HepG2 (cell line): ENCODE measurements at places on chromosomes 2 and 18.

DNA sequence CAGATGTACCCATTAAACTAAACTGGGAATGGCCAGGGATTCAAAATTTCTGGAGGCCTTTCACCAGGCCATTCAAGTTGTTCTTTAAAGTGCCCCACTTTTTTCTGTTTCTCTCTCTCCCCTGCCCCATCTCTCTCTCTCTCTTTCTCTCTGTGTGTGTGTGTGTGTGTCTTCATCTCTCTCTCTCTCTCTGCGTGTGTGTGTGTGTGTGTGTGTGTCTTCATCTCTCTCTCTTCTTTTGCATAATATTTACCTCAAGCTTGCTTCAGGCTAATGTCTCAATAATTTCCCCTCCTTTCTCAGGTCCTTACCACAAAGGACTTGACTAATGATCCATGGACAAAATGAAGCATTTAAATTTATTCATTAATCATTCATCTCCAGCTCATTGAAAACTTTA lies 164.2 kb upstream of the KLHL14 start:
- no peak for DNase-seq

- no peak for DNase-seq
These were observed 72.7 kb downstream of the LAMA3 start for GRCh38 chr18:23761941-23762340.

DNA sequence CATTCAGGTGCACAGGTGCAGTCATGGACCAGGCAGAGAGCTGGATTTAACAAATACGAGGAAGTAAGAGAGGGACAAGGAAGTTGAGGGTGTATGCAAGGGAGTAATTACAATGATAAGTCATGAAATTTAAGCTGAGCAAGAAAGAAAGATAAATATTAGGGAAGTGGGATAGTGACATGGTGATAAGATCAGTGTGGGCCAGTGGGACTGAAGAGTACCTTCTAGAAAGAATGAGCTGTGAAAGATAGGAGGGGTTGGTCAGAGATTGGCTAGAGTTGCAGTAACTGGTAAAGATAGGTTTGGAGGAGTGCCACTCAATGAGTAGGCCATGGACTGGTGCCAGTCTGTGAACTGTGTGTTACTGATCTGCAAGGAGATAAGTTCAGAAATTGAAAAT lies 200.8 kb upstream of the SIX3 start:
- DNase-seq, result no peak

- no peak for DNase-seq
These were observed 1246.6 kb upstream of the LRRTM1 start for GRCh38 chr2:81551040-81551634.

- DNase-seq, result no peak
These were observed 184.8 kb downstream of the NR4A2 start for GRCh38 chr2:156147594-156148330.

- no peak for DNase-seq
These were observed 2.1 kb upstream of the NGEF start for GRCh38 chr2:233015019-233015645.

GRCh38 chr2:61090386-61090921 lies 24.8 kb downstream of the SANBR start:
- peak; percentile 95 for DNase-seq

- DNase-seq, result peak; percentile 25
These were observed 309.9 kb upstream of the RAB12 start for GRCh38 chr18:8299054-8299980.

- no peak for DNase-seq
These were observed 141.9 kb downstream of the LYPD6B start for GRCh38 chr2:149180226-149180875.

GRCh38 chr2:189109921-189110397 lies 69.6 kb downstream of the COL5A2 start:
- peak; percentile 60 for DNase-seq

DNA sequence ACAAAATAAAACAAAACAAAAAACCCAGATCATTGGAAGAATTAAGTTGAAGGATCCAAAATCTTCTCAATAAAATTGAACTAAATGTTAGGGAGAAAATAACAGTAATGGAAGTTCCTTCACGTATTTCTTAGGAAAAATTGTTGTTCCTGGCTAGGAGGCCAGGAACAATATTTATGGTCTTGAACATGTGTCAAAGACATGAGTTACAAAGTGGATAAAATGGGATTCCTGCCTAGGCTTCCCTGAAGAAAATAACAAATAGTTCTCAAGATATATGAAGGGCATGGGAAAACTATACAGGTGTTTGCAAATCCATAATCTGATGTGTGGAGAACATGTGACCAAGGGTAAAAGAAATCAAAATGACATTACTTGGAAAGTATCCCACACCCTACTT lies 67.6 kb upstream of the ITGB6 start:
- no peak for DNase-seq

DNA sequence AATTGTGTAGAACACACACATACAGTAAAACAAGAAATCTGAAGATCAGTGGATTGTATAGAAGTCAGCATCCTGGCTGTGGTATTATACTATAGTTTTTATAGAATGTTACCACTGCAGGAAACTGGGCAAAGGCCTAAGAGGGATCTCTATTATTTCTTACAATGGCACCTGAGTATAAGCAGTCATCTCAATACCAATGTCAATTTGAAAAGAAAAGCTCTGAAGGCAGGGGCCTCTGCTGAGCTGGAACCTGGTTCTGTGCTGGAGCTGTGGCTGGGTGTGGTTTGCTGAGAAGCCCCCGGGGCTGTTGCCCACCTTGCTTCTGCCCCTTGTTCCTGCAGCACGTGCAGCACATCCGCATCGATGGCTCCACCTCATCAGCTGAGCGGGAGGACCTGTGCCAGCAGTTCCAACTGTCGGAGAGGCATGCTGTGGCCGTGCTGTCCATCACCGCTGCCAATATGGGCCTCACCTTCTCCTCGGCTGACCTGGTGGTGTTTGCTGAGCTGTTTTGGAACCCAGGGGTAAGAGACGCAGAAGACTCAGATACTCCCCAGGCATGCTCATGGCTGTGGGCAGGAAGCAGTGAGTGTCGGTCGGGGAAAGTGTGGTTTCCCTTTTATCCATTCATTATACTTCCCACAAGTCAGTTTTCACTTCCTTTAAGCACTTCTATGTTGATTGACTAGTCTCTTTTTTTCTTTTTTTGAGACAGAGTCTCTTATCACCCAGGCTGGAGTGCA lies 23.5 kb upstream of the RPL37A start:
- no peak for DNase-seq
